Activated CD8-positive, alpha-beta memory T cell treated with anti-CD3 and anti-CD28 coated beads, Interleukin-2, amount 10 ng/mL, durations not matched to agents 7 days and 5 days (primary cell): ENCODE measurements at places on chromosomes 5 and 9.

GRCh38 chr5:111159845-111160244 lies 64.3 kb upstream of the CAMK4 start:
- DNase-seq, result no peak

DNA sequence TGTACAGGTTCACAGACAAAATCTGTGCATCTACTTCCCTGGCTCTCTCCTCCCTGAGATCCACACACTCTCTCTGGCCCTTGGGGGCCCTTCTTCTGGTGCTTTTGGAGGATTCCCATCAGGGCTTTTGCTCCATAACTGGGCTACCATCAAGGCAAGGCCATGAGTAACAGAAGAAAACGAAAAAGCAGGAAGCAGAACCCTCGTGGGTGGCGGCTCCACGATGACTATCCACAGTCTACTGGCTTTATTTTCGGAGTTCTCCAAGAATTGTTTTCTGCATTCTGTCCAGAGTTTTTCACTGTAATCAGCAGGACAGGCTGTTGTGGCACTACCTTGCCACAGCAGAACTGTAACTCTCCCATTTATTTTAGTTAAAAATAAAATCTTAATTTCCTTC lies 19.9 kb downstream of the PNPLA7 start:
- no peak for DNase-seq

GRCh38 chr9:34601937-34602573 lies 9.8 kb downstream of the RPP25L start:
- no peak for DNase-seq

DNA sequence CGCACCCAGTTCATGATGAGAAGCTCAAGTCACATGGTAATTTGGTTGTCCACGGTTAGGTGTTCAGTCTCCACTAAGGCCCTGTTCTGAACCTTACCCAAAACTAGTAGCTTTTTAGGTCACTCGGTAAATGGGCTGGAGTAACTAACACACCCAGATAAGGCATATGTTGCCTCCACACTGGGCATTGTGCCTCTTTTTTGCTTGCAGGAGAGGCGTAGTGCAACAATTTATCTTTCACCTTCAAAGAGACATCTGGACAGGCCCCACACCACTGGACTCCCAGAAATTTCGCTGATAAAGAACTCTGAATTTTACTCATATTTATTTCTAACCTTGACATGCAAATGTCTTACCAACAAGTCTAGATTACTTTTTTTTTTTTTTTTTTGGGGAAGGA lies 16.8 kb upstream of the PTGES start:
- no peak for DNase-seq

DNA sequence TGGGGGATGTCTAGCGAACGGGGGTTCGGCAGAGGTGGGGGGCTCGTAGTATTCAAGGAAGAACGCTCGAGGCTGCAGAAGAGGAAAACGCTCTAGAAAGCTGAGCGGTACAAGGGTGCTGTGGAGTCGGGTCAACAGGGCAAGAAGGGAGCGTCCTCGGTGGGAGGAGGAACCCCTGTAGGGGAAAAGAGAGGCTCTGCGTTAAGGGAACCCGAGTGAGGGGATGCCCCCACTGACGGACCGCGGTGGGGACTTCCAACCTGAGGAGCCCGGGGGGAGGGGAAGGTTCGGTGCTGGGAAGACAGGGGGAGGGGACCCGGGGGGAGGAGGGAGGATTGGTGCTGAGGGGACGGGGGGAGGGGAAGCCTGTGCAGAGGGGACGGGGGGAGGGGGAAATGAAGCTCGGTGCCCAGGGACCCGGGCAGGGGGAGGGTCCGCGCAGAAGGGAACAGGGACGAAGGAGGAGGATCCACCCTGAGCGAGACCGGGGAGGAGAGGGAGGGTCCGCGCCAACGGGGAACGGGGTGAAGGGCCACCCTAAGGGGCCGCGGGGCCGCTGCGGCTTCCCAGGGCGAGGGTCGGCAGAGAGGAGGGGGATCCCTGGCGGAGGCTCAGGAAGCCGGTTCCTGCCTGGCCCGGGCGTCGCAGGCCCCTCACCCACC lies 621 bp downstream of the NR6A1 start:
- no peak for DNase-seq

DNA sequence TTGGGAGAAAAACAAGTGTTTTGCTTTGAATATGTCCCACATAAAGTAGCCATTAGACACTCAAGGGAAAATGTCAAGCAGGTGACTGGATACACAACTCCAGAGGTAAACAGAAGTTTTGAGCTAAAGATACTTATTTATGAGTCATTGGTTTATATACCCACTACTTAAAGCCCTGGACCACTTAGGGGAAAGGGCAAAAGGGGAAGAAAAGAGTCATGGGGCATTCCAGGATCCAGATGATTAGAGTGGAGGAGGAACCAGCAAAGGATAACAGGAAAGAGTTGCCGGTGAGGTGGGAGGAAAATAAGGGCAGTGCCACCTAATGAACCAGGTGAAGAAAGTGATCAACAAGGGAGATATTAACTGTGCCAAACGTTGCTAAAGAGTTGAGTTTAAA lies 254.2 kb upstream of the NR4A3 start:
- no peak for DNase-seq
